ENCODE measurements at places on chromosomes 2 and 18.

DNA sequence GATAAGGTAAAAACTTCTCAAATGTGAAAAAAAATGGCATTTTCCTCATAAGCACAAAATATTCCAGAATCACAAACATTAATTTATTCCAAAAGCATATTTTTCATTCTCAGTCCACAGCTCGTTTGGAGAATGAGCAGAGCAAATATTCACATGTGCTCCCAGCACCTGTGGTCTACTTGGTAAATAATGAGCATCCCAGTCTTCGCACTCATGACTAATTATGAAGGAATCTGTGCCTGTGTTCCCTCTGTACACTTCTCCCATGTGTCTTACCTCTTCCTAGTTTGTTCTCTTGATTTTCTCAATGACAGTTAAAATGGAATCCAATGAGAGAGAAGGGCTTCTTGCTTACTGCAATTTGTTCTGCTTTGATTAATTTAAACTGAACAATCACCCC, 671.0 kb upstream of the SOX11 start:
- DNase-seq, result no peak

GRCh38 chr2:158114516-158114915, 12.8 kb downstream of the UPP2 start:
- no peak for DNase-seq

DNA sequence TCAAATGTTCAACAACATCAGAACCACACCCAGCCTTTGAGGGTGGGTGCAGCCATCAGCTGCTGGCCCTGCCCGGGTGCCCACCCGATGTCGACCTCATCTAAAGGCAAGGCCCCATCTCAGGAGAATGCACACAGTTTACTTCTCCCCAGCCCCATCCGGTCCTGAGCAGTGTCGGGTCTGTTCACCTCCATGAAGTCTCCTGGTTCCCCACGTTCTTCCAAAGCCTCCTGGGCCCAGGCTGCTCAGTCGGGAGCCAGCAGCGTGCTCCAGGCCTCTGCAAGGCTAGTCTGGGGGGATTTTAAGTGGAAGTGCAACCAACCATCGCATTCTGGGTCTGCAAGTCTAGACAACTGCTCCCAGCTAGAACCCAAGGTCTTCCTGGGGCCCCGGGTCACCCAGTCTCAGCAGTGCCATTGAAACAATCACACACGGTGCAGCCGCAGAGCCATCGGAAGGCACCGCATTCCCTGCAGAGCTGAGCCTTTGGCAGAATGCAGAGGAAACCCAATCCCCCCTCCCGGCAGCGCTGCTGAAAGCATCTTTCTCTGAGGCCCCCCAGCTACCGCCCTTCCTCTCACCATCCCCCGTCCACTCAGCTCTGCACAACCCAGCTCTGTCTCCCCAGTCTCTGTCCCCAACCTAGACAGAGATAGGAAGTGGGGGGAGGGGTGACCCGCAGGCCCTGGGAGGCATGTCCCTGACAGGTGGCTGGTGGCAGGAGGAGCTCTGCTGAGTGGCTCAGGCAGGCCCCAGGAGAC, 8.5 kb downstream of the ESPNL start:
- DNase-seq, result no peak

DNA sequence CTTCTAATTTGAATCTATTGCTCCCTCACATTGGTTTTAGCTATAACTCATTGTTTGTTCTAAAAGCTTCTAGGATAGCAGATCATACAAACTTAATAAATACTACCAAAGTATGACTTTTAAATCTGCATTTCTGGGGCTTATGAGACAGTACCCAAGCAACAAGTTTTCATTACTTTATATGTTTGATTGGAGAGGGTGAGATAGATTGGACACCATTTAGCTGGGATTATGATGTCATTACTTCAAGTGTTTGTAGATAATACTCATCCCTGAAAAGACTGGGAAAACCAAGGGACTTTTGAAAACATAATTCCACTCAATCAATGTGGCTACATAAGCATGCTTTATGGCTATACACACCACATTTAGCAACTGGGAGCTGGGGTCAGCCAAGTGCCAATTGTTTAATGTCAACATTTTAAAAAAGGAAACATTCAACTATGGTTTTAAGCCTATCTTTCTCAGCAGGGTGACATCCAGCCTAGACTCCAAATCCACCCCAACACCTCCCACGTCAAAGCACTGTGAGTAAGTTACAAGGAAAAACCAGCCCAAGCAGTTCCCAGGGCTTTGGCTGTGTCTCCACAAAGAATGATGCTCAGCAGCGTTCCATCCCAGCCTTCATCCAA, 119.9 kb downstream of the ETAA1 start:
- no peak for DNase-seq

GRCh38 chr2:120885749-120886148, 150.1 kb downstream of the GLI2 start:
- DNase-seq, result no peak

- DNase-seq, result no peak
These were observed 131.8 kb upstream of the KYNU start for GRCh38 chr2:142745691-142746090.

Data from NCI-H187 (cell line).